ENCODE measurements at places on chromosomes 7 and 10.

DNA sequence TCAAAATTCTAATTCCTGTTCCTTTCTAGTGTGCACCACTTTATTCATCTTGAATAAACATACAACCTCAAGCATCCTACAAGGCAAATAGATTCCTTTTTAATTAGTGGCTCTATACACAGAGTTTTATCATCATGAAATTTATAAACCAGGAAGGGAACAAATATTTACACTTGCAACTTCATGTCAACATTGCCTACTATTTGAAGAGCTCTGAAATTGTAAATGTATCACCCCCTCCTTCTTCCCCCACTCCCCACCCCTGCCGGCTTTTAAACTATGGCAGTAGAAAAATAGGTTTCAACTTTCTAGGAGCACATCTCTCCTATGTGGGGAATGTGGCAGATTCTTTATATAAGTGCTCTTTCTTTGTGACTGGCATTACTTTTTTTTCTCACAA is 49.6 kb downstream of the KAT6B start:
- no peak for DNase-seq

DNA sequence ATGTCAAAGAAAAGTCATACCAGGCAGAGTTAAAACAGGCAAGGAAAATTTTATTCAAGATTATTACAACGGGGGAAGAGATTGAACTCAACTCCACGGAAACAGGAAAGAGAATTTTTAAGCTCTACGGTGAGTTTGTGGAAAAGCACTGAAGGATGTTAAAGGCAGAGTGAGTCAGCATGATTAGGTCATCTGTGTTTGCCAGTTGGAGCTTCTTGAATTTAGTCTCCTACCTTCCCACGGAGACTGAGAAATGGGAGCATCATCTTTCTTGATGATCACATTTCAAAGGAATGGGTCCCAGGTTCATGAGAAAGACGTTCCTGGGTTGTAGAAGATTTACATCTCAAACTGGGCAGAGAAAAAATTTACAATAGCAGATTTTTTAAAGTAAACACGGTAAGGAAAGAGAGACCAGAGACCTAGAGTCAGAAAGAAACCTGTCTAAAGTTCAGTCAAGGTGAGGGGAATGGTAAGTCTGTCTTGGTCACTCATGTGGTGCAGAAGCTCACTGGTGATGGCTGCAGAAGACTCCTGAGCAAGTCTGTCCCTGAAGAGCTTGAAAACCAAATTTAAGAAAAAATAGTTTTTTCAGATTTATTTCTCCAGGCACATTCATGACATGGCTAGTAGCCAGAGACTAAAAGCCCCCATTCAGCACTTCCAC is 516.9 kb upstream of the LRRN3 start:
- no peak for DNase-seq

GRCh38 chr7:132720835-132721234 is 144.6 kb upstream of the PLXNA4 start:
- DNase-seq = no peak

GRCh38 chr10:29415876-29416275 is 127.0 kb downstream of the LYZL1 start:
- DNase-seq = no peak

DNA sequence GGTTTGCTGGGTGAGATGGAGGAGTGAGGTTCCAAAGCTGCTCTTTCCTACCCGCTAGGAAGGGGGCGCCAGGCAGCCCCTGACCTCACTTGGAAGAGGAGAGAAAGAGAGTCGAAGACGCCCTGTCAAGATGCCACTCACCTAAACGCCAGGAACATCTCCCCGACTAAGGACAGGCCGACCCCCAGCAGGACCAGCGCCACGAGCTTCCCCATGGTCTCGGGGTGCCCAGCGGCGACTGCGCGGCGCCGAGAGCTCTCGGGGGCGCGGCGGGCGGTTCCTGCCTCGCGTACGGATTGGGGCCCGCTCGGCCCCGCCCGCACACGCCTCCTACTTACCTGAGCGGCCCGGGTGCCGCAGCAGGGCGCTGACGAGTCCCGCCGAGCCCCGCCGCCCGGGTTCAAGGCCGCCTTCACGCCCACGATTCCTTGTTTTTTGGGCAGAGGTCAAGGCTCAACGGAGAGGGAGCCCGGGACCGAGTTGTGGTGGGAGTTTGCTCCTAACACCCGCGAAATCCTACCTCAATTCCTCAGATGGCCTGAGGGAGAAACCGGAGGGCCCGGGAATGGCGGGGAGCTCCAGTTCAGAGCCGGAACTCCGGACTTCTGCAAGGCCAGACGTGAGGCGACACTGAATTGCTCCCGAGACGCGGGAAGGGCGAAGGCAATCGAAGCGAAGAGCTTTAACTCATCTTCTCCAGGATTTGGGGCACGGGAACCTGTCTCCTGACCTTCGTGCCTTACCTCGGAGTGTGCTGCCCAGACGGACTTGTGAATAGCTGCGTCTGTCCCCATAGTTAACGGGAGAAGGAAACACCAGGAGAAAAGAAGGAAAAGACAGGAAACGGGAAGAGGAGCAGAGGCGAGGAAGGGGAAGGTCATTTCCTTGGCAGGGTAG is at the start of gene PON3:
PON3 (minus strand) TSS at position 240 of the 897 bp plus-strand sequence; CDS start at position 215, 25 bp downstream.
- peak; percentile 5 for DNase-seq

DNA sequence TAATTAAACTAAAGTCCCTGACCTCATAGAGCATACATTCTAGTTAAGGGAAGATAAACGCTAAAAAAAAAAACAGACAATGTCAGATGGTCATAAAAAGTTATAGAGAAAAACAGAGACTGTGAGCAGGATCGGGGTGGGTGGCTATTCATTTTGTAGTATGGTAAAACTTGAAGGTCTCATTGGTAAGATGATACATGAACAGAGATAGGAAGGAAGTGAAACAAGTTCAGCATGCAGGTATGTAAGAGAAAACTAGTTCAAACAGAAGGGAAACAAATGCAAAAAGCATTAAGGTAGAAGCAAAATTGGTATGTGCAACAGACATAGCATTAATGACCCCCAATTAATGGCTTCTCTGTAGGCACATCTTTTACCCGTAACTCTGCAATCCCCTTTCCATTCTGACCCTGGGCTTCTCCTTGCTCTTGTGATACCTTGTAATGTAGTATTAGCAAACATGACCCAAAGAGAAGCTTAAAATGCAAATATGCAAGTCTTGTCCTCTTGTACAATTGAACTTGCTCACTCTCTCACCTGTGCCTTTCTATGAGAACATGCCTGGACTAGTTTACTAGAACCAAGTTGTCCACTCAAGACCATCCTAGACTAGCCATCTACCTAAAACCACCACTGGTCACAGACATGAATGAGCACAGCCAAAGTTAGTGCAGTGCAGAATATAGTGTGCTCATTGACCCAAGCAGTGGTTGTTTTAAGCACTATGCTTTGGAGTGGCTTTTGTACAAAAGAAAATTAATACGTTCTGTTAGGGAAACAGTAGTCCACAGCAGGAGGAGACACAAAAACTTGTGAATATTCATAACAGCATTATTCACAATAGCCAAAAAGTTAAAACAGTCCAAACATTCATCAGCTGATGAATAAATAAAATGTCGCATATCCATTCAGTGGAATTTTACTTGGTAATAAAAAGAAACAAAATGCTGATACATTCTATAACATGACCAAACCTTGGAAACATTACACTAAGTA is 57.0 kb downstream of the BRAF start:
- no peak for DNase-seq

- peak; percentile 52 for DNase-seq
Observed at GRCh38 chr10:6347391-6347951, 144.7 kb downstream of the PFKFB3 start.

- no peak for DNase-seq
Observed at GRCh38 chr10:18399158-18399557, 252.2 kb downstream of the NSUN6 start.

- no peak for DNase-seq
Observed at GRCh38 chr10:16894821-16895220, 77.6 kb upstream of the RSU1 start.

DNA sequence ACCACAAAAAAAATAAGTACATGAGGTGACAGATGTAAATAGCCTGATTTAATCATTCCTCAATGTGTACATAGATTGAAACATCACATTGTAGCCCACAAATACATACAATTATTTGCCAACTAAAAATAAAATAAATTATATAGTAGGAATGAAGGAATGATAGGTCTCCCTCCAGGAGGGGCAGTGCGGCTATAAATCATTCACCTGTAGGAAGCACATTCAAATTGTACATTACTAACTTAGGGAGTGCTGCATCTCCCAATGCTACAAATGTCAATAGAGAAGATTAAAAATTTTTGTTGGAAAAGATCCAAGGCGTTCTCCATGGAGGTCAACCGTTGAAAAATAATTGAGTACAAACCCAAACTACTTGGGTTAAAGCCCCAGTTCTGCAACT is 4.2 kb downstream of the KBTBD2 start:
- no peak for DNase-seq

DNA sequence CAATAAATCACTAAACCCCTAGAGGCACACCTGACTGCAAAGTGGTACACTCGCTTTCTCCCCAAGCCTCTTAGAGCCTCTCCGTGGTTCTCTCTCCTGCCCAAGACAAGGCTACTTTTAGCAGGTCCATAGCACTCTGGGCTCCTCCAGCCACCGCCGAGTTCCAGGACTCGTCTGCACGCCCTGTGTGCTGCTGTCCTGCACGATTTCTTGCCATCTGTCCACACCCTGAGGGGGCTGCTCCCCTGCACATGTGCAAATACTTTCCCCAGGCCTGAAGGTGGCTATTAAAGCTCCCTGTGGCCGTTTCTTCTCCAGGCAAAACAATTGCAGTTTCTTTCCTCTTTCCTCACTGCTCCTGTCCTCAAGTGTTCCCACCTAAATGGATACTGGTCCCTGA is 414.3 kb downstream of the PLXNA4 start:
- DNase-seq = no peak

- no peak for DNase-seq
Observed at GRCh38 chr10:133405844-133406527, 12.0 kb downstream of the MTG1 start.

Measured in effector memory CD8-positive, alpha-beta T cell (primary cell).